ENCODE measurements at places on chromosomes 5 and 9.

- DNase-seq: no peak
Measured at GRCh38 chr5:56451742-56452141, 218.6 kb upstream of the ANKRD55 start.

- DNase-seq: no peak
Measured at GRCh38 chr5:97400537-97400936, 217.5 kb upstream of the RIOK2 start.

- DNase-seq: no peak
Measured at GRCh38 chr5:87266914-87267573, 639 bp upstream of the RASA1 start.

DNA sequence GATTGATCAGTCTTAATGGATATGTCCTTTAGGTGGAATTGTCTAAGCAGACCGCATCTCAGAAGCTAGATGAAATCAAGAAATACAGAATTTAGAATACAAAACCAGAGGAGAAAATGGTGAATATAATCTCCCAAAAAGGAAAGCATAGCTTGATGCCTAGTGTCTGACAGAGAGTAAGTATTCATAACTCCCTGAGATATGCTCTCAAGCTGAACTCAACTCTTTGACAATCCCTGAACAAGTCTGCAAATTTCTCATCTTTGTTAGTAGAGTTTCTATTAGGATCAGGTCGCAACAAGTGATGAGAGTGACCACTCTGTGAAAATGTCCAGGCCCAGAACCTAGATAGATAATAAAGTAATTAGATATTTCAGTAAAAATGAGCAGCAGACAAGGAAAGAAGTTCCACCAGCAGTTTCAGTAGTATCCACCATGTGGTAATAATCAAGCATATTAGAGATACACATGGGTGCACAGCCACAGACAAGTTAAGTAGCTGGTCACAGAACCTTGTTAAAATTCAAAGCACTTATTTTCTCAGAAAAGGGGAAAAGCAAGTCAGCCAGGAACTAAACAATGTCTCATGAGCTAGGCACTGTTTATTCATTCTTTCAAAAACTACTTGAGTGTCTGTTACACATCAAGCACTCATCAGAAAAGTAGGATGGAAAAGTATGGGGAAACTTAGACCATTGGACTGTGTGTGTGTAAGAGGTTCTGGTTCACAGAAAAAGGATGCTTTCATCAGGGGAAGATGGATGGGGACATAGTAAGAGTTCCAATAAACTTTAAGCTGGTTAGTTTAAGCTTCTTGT is 481.5 kb upstream of the TUSC1 start:
- DNase-seq: no peak

GRCh38 chr9:135294836-135295235 is 184.7 kb upstream of the PPP1R26 start:
- no peak for DNase-seq

DNA sequence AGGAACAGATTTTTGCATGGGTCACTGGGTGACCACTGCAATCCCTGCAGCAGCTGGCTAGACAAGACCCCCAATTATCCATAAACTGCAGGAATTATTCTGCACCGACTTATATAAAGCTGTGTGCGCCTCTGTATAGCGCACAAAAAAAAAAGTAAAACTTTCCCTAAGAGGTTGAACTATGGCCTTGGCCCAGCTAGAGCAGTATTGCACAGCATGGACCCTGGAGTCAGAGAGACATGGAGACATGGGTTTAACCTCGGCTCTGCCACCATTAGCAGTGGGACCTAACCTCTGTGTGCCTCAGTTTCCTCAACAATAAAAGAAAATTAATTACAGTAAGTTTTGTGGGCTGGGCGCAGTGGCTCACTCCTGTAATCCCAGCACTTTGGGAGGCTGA is 17.1 kb upstream of the GRPEL2 start:
- DNase-seq: no peak

GRCh38 chr5:168457542-168457941 is 28.7 kb upstream of the RARS1 start:
- DNase-seq: no peak

DNA sequence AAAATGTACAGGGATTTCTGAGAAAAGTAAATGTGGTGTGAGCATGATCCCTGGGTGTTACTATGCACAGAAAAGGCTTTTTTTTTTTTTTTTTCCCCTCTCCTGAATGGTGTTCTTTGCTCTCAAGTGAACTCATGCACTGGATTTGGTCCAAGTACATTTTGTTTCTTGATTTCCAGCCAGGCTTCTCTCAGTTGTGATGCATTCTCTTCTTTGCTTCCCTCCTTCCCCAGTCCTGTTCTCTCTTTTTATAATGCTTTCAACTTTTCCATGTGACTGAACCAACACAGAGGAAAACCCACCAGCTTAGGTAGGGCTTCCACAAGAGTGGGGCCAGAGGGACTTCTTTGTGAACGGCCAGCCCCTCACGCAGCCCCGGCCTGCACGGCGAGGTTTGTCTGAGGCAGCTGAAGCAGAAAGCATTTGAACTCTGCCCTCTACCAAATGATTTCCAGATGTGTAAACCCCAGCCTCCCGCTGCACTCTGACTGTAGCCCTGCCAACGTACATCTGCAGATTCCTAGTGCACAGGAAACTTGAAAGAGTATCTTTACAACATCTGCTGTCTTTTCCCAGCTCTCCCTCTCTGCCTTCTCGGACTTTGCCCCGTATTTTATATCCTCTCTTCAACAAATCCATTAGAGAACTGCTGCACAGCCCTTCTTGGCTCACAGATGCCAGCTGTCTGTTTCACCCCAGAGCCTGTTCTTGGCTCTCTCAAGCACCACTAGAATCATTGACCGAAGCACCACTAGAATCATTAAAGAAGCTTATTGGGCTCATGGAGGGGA is 71.8 kb upstream of the CD180 start:
- DNase-seq: no peak

DNA sequence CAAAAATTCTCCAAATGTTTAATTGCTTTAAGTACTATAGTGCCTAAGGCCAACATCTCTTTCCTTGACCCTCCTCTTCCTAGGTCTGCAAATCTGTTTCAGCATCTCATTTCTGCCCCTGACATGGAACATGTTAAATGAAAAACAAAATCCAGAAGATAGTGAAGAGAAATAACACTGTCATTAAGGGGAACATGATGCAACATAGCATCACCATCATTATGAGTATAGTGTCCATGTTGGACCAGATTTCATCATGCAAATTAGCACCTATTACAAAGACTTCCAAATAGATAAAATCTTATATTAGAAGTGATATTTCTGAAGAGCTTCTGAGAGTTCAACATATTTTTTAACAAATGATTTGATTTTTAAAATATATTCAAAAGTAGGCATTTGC is 375.2 kb downstream of the PTPRD start:
- DNase-seq: no peak

GRCh38 chr5:163532171-163533084 is 27.0 kb downstream of the MAT2B start:
- DNase-seq: no peak

- peak; percentile 44 for DNase-seq
Measured at GRCh38 chr9:124257844-124258606, at the start of gene NEK6. TSS of gene NEK6 (plus strand) at chr9:124257949. CDS start at chr9:124301965, 44,016 bp downstream.

DNA sequence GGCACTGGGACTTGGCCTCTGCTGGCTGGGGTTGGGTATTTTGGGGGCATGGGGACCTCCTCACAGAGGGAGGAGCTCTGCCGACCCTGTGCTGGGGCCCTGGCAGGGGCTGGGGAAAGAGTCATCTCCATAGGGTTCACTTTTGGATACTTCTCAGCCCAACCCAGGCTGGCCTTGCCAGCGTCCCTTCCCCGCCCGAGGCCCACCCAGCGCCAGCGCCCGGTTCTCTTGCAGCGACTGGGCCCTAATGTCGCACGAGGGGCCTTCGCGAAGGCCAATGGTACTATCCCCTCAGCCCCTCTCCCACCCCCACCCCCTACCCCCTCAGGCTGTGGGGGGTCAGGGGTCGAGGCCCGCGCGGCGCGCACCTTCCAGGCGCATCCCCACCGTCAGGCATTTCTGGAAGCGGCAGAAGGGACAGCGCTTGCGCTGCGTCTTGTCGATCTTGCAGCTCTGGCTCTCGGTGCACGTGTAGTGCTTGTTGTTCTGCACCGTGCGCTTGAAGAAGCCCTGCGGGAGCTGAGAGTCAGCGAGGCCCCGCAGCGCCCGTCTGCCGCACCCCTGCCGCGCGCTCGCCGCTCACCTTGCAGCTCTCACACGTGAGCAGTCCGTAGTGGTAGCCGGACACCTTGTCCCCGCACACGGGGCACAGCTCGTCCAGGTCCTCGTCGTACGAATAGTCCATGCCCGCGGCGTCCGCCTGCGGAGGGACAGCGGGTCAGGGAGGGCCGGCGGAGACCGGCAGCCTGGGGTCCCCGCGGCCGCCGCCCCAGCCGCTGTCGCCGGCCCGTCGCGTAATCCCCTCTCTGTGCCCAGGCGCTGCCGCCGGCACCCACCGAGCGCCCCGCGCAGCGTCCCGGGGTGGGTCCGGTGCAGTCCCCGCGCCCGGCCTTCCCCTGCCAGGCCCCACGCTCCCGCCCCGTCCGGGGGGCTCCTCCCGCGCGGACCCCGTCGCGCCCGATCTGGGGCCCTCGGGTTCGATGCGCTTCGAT is 4.2 kb downstream of the NR5A1 start:
- no peak for DNase-seq

DNA sequence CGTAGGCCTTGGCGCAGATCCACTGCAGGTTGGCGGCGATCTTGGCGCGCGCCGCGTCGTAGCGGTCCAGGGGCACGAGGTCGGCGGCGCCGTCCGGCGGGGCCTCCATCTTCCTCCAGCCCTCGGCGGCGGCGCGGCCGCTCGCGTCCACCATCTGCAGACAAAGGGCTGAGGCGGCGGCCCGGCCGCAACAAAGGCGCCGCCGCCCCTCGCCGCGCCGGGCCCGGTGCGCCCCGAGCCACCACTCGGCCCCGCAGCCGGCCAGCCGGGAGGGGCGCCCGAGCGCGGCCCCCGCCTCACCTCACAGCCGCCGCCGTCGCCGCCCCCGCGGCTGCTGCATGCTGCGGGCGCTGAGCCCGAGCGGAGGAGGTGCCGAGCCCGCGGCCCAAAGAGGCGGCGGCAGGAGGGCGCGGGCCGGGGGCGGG is 328 bp downstream of the CAMSAP1 start:
- DNase-seq: no peak

GRCh38 chr5:74895906-74896305 is 29.7 kb upstream of the FAM169A start:
- DNase-seq: no peak

GRCh38 chr5:31853398-31854135 is 214.6 kb downstream of the PDZD2 start:
- DNase-seq: no peak

DNA sequence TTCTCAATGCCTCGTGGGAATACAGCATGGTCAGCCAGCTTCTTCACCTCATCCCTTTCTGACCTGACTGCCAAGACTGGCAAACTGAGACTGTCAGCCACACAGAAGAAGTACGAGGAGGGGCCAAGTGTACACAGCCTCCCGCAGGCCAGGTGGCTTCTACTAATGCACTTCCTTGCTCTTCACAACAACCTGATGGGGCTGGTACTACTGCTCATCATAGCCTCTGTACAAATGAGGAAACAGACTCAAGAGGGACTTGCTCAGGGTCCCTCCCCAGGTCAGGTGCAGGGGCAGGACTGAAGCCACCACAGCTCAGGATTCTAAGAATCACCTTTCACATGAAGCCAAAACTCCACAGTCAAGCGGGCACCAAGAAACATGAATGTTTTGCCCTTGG is 21.3 kb downstream of the NIPAL4 start:
- no peak for DNase-seq

DNA sequence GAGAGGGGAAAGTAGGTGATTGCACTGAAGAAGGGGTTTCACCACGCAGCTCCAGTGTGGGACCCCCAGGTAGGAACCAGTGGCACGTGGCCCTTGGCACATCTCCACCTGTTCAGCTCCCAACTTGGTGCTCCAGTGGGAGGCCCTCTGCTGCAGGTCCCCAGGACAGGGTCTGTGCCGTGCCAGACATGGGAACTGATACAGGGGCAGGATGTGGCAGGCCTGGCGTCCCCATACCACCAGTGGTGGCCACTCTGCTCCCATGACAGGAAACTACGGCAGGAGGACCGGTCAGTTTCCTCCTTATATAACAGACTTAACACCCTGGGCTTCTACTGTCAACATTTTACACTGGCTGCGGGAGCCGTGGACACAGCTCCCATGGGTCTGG is 67.3 kb downstream of the PSMB7 start:
- DNase-seq: no peak

DNA sequence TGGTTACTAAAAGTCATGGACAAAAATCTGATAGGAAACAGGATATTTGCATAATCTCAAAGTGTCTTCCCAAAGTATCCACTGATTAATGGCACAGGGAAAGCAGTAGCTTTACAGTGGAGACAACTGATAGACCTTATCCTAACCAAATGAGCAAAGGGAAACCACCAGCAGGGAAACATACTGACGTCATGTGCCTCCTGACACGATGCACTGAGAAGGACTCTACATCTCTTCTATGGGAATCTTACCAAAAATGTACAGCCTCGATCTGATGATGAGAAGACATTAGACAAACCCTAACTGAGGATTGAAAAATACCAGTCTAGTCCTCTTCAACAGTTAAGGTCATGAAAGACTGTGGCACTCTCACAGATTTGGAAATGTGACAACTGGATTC is 166.2 kb downstream of the INSYN2B start:
- no peak for DNase-seq

DNA sequence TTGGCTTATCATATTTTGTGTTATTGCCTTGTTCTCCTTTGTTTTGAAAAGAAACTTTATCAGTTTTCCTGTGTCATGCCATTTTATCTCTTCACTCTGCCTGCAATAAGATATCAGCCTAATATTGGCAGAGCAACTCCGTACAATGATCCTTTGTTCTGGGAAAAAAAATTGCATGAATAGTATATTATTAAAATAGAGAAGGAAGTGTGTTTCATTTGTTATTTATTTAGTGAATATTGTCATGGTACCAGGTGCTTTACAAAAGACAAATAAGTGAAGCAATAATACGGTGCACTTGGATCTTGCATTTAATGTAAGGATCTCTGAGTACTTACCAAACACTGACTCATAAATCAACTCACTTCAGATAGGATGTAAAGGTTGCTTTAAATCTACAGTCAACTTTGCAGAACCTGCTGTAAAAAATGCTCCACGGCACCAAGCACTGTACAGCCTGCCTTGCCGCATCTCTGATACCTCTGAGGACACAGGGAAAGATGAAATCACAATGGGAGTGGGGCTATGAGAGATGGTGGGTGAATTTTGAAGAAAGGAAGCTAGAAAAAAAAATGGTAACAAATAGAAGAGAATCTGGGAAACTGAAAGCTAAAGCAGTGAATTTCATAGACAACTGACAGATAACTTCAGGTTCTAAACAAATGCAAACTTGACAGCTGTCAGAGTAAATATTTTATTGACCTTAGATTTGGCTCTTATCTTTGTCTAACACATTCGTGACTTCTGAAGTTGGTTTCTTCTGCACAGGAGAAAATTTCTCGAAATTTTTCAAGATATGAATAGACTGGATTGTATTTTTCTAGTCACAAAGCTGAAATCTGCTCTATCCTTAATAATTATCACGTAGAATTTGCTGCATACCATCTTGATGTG is 232.1 kb downstream of the ENC1 start:
- no peak for DNase-seq

DNA sequence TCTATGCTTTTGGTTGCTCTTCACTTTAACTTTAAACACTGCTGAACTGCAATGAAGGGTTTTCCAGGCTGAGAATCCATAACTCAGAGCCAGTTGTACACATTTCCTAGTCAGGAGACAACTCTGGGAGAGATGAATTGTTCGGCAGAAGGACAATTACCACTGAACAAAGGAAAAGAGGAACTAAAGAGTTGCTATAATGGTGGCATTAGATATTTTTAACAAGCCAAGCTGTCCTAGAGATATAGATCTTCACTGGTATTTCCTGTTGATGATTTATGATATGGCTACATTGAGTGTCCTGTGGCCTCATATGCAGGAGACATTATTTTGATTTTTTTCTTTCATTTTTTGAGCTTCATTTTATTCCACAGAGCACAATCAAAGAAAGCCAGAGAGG is 219.1 kb upstream of the PCSK5 start:
- DNase-seq: no peak

Measured in GM18507 (cell line).